ENCODE measurements at places on chromosomes 16 and 17. TPM values are rescaled to one million over a fixed set of nuclear protein-coding genes. Genes with fewer than 3 reads are reported as not detected.

SMIM36 gene
- total RNA-seq = not detected

CDR2L gene
- total RNA-seq = 61.8 TPM

MT4 gene
- not detected for total RNA-seq

PRDM7 gene
- total RNA-seq = not detected
